Stimulated activated CD8-positive, alpha-beta memory T cell treated with anti-CD3 and anti-CD28 coated beads, Interleukin-4, amount 100 ng/mL, for 48 hours (primary cell): ENCODE measurements at places on chromosomes 12 and 14.
A peak's percentile ranks its signal among the peaks of the same experiment; 100 is the strongest.

GRCh38 chr14:100533656-100534485 is 53.3 kb downstream of the BEGAIN start:
- DNase-seq, result peak; percentile 23

DNA sequence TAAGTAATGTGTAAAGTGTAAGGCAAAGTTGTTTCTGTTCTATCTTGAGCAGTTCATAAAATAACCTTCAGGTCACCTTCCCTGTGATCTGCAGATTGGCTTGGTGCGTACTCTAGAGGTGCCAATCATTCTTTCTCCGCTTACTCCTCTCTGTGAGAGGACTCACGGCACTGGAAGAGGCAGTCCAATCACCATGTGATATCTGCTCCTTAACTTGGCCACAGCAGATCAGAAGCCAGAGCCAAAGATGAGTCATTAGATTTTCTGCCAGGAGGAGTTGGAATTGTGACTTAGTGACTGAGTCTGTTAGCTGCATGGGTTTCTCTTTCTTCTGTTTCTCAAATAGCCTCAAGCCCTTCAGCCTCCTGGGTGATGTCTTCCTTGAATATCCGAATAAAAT is 165.5 kb downstream of the SLC41A2 start:
- DNase-seq, result no peak

GRCh38 chr12:16238661-16239060 is 38.8 kb downstream of the SLC15A5 start:
- no peak for DNase-seq

- DNase-seq, result no peak
Measured at GRCh38 chr12:88944397-88944796, 364.1 kb upstream of the KITLG start.

GRCh38 chr14:22794551-22794951 is 20.7 kb downstream of the SLC7A7 start:
- no peak for DNase-seq

- DNase-seq, result no peak
Measured at GRCh38 chr14:77882098-77882497, 82.2 kb downstream of the ADCK1 start.

DNA sequence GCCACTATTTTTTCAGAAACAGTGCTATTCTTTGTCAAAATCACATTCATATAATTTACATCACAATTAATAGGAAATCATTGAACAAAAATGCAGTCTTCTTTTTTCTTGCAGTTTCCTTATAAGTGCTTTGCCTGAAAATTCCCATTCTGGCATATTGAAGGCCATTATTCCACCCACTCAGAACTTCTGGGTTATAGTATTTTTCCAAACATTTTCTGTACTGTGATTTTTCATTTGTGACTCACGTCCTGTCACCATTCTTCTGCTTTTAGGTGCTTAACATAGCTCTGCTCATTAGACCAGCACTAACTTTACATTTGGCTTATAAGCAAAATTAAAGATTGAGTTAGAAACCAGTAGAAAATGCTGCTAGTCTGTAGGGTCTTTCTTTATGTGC is 241.0 kb upstream of the NPAS3 start:
- no peak for DNase-seq

DNA sequence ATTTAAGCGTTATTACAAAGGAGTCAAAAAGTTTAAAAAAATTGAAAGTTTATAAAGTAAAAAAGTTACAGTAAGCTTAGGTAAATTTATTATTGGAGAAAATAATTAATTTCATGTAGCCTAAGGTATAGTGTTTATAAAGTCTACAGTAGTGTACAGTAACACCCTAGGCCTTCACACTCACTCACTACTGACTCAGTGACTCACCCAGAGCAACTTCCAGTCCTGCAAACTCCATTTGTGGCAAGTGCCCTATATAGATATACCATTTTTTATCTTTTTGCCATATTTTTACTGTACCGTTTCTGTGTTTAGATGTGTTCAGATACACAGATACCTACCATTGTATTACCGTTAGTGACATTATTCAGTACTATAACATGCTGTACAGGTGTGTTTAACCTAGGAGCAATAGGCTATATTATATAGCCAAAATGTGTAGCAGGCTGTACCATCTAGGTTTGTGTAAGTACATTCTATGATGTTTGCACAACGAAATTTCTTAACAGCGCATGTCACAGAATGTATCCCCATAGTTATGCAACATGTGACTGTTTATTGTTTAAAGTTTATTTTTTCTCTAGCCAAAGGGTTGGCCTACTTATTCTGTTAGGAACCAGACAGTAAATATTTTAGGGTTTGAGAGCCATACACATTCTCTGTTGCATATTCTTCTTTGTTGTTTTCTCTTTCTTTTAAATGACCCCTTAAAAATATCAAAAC is 155.5 kb downstream of the PCNX1 start:
- DNase-seq, result no peak

GRCh38 chr14:105924951-105925591 is 398.7 kb downstream of the TMEM121 start:
- DNase-seq, result no peak

- no peak for DNase-seq
Measured at GRCh38 chr12:49923880-49924556, 20.3 kb upstream of the FAIM2 start.

DNA sequence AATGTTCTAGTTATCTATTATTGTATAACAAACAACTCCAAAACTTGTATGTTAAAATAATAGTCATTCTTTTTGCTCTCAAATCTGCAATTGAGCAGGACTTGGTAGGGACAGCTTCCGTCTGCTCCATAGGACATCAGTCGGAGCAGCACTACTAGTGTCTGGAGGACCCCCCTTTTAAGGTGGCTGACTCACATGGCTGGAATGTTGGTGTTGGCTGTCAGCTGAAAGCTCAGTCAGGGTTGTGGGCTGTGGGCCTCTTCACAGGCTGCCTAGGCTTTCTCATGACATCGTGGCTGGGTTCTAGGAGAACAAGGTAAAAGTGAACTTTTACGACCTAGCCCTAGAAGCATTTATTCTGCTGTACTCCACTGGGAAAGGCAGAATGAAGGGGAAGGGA is 160.6 kb downstream of the ANO4 start:
- no peak for DNase-seq

DNA sequence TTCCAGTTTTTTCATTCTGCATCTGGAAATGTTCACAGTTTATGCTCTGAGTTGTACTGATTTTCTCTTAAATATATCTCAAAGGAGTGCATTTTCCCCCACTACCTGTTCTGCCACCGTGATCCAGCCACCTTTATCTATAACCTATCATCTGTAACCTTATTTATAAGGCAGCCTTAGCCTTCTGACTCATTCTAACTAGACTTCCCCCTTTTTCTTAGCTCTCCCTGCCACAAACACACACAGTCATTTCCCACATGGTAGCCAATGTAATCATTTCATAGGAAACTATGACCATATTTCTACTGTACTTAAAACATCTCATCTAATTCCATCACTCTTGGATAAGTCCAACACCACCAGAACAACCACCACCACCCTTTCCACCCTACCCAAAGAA is 10.8 kb upstream of the GYS2 start:
- DNase-seq, result no peak

- no peak for DNase-seq
Measured at GRCh38 chr12:108722463-108722862, 8.9 kb downstream of the CORO1C start.

DNA sequence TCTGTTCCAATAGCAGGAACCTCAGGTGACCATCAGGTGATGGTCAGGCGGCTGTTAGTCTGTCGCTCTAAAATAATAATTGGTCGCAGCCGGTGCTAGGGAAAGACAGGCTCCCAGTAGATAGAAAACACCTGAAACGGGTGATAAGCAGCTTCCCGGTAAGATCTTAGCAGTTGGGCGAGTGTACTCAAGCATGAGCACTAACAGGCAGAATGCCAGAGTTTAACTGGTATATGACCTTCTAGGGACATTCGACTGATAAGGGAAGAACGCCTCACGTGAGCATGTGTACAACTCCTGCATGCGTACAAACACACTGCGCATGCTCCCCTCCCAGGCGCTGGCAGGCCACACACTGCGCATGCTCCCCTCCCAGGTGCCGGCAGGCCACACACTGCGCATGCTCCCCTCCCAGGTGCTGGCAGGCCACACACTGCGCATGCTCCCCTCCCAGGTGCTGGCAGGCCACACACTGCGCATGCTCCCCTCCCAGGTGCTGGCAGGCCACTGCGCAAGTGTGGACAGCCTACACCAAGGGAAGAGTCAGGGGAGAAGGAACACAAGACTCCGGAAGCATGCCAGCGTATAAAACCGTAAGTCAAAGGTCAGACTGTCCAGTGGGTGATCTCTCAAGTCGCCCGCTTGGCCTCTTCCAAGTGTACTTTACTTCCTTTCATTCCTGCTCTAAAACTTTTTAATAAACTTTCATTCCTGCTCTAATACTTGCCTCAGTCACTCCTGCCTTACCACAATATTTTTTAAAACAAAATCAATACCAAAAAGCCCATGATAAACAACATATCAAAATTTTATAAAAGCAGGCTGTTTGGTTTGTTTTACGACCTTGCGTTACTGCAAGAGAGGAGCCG is 24.5 kb downstream of the GPRC5D start:
- DNase-seq, result no peak

DNA sequence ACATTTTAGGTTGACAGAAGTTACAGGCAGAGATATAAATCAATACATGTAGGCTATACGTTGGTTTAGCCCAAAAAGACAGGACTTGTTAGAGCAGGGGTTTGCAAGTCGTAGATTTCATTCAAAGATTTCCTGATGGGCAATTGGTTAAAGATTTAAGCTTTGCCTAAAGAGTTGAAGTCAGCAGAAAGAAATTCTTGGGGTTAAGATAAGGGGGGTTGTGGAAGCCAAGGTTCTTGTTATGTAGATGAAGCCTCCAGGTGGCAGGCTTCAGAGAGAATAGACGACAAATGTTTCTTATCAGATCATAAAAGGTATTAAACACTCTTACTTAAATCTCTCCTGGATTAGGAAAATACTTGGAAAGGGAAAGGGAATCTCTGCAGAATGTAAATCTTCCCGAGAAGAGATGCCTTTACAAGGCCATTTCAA is 510.8 kb downstream of the TMTC2 start:
- no peak for DNase-seq

DNA sequence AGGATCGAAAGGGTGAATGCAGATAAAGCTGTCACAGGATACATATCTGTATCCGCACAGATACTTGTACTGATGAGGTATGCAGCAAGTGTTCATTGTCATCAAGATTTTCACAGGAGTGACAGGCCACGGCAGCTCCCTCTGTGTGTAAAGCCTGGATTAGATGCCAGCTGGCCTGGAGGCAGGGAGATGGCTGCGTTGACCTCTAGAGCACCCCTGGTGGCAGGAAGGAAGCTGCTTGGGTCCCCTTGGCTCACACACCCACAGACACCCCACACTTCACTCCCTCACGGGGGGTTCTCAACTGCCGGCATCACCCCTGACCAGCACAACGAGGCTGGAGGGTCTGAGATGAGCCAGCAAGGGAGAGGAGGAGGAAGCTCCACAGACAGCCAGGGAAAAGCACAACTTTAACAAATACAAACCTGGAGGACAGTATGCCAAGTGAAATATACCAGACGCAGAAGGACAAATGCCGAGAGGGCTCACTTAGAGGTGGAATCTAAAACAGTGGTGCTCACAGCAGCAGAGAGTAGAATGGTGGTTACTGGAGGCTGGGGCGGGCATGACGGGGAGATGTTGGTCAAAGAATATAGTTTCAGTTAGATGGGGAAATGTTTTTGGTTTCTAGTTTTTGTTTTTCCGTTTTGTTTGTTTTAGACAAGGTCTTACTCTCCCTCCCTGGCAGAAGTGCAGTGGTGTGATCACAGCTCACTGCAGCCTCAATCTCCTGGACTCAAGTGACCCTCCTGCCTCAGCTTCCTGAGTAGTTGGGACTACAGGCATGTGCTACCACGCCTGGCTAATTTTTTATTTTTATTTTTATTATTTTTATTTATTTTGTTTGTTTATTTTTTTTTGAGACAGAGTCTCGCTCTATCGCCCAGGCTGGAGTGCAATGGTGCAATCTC is 45.7 kb downstream of the TEAD4 start:
- DNase-seq, result no peak

DNA sequence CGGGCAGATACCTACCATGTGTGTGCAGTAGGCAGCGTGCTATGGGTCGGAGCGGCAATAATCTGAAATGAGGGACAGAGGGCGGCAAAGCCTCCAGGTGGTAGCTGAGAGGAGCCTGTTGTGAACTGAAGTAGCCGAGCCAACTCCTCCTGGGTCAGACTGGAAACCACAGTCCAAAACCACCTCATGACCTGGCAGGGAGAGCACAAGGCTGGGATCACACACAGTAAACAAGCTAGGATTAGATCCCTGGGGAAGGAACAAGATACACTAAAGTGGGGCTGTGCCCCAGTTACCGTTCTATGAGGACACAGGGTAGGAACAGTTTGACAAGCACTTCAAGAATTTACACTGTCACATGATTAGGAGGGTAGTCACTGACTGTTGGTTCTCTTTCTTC is 49.0 kb downstream of the AREL1 start:
- no peak for DNase-seq

GRCh38 chr12:113420996-113421595 is 1.1 kb upstream of the SDSL start:
- no peak for DNase-seq

DNA sequence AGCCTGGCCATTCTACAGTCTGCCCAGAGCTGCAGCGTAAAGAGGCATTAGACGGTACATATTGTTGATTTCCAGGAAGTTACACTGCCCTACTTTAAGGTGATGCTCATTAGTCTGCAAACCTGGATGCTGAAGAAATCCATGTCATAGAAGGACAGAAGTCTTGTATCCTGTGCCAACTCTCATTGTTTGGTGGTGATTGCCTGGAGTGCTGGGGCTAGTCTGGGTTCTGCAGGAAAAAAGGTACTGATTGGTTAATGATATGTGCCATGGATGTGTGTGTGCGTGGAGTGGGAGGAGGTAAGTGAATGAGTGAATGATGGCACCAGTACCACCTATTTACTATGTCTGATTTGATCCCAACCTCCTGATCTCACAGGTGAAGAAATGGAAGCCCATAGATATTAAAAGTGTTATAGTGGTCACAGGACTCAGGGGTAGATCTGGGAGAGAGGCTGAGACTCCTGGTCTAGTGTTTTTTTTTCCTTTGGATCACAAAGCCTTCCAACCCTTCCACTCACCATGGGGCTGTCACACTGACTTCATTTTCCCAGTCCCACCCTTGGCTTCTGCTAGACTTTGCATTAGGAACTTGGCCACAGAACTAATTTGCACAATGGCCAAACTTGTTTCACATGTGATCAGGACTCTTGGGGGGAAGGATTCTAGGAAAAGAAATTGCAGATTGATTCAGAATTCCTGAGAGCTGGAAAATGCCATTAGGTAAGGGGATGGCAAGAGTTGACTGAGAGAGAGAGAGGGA is 96.1 kb downstream of the TMX1 start:
- DNase-seq, result no peak

GRCh38 chr12:126385785-126386184 is 1320.5 kb downstream of the AACS start:
- DNase-seq, result no peak

GRCh38 chr14:71638523-71639196 is 293.6 kb upstream of the RGS6 start:
- no peak for DNase-seq

DNA sequence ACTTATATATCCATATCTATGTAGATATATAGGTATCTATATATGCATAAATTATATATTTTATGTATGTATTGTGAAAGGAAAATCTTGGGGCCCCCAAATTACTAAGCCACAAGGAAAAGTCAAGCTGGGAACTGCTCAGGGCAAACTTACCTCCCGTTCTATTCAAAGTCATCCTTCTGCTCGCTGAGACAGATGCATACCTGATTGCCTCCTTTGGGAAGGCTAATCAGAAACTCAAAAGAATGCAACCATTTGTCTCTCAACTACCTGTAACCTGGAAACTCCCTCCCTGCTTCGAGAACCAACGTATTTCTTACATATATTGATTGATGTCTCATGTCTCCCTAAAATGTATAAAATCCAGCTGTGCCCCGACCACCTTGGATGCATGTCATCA is 58.8 kb upstream of the C14orf132 start:
- no peak for DNase-seq

GRCh38 chr12:79857675-79858074 is 77.2 kb downstream of the PPP1R12A start:
- DNase-seq, result no peak
